Ureter (tissue), 1 donor: ENCODE measurements at places on chromosomes 7 and 10. TPM values are rescaled to one million over a fixed set of nuclear protein-coding genes. Genes with fewer than 3 reads are reported as not detected.

AKR1C3 gene
- total RNA-seq = 166 TPM

POT1 gene
- 30.9 TPM for total RNA-seq

TMEM26 gene
- total RNA-seq = 4.1 TPM

CCL26 gene
- 1.1 TPM for total RNA-seq

CHST15 gene
- 15.7 TPM for total RNA-seq

ENTPD1 gene
- total RNA-seq = 74.1 TPM

GTPBP10 gene
- total RNA-seq = 37.1 TPM

ZC3HAV1L gene
- 16.2 TPM for total RNA-seq

PNLIPRP3 gene
- total RNA-seq = not detected

DNA sequence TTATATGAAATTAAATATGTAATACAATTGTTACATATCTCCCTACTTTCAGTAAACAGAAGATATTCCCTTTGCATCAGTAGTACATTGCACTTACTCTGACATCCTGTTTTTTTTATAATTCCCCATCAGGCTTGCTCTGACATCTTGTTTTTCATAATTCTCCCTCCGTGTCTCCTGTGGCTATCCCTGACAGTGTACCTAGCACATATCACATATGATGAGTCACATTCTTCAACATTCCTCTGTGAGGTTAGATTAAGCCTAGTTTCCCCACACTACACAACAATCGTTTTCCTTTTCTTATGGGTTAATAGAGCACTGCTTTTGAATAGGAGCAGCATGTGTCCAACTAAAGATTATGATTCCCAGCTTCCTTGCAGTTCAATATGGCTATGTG is 250.6 kb upstream of the NPVF start:
- no peak for DNase-seq

GRCh38 chr10:70936111-70936510 is 47.7 kb upstream of the PCBD1 start:
- no peak for DNase-seq

DNA sequence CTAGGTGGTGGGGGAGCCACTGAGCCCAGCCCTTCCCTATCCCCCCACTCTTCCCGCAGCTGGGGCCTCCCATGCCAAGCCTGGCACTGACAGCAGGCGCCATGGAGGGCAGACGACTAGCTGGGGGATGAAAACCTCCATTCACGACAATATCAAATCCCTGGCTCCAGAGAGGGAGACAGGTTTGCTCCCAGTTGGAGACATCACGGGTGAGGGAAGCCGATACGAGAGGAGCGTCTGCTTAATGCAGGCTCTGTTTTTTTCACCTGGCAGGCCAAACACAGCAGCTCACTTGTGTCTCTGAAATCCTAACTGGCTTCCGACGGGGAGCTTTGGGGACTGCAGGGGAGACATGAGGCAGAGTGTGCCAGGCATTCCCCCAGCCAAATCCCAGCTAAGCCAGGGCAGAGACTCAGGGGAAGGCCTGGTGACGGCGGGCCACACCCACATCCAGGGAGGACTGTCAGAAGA is 307.4 kb upstream of the ZMIZ1 start:
- DNase-seq = no peak

DNA sequence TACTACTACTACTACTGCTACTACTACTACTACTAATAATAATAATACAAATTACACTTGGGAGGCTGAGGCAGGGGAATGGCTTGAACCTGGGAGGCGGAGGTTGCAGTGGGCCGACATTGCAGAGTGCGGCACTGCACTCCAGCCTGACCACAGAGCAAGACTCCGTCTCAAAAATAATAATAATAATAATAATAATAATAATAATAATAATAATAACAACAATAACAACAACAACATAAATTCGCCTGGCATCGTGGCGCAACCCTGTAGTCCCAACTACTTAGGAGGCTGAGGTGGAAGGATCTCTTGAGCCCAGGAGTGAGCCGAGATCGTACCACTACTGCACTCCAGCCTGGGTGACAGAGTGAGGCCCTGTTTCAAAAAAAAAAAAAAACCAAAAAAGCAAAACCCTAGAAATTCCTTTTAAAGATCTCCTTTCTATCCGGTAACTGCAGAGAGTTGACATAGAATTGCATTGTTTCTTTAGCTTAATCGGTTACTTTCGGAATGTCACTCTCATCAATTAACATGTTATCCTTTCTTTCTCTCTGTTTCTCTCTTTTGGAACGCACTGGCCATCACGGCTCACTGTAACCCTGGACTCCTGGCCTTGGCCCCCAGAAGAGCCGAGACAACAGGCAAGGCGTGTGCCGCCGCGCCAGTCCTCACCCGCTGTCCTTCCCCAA is 972 bp downstream of the PHYH start:
- no peak for DNase-seq

- DNase-seq = no peak
These were observed 146.0 kb upstream of the STEAP4 start for GRCh38 chr7:88452646-88453045.

GRCh38 chr7:38335492-38336147 is 62.2 kb upstream of the TARP start:
- peak; percentile 76 for DNase-seq

DNA sequence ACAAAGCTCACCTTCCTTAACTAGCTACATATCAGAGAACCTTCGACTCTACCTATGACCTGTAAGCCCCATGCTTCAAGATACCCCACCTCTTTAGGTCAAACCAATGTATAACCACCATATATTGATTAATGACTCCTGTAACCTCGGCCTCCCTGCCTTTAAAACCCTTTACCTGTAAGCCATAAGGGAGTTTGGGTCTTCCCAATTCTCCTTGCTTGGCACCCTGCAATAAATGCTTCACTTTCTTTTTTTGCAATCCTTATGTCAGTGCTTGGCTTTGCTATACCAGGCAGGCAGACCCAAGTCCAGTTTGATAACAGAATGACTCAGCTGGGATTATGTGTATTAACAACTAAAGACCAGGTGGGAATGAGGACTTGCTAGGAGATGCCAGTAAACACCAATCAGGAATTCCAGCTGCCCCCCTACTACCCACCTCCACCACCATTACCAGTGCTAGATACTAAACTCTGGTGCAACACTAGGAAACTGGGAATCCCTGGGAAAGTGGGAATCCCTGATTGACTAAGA is 22.0 kb upstream of the SLC35G1 start:
- no peak for DNase-seq

DNA sequence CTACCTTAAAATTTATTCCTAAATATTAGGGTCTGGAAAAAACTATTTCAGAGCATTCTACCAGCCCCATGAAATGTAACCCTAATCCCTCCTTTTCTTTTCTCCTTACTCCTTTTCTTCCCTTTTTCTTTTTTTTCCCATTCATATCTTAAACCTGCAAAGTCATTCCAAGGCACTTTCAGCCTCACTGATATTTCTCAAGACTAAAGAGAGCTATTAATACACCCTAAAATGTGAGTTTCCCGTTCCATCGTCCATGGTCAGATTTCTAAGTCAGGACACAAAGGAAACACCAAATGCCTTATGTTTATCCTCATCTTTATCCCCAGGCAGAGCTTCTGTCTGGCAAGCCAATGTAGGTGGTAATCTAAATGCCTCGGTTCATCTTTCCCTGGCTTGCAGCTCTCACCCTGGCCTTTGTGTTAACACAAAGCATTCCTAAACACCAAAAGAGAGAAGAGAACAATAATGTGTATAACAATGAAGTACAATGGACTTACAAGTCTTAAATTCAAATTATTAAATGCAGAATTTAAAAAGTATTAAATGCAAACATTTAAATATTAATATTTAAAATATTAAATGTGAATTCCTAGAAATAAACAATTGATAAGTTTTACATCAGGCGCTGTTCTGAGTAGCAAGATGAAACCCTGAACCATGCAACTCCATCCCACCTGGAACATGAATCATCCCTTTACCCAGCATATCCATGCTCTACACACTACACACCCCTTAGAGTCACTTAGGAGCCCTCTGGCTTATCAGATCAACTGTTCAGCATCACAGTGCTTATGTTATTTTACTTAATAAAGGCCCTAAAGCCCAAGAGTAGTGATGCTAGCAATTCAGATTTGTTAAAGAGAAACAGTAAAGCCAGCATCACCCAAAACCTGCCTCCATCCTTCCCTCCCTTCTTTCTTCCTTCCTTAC is 26.8 kb downstream of the MICU1 start:
- no peak for DNase-seq

- DNase-seq = no peak
These were observed 436.8 kb upstream of the FOXK1 start for GRCh38 chr7:4245135-4245865.

DNA sequence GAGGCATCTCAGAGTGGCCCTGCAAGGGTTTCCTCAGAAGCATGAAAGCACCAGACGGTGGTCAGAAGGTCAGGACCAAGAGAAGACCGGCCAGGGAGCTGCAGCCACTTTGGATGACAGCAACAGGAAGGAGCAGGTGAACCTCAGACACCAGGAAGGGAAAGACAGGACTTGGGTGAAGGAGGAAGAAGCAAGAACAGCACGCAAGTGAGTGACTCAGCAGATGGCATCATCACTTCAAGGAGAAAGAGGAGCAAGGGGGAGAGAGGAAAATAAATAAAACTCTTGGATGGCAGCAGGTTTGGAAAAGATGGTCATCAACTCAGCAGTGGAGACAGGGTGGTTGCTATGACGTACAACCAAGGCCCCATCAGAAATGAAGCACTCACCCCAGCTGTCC is 31.6 kb downstream of the NCAPG2 start:
- no peak for DNase-seq

DNA sequence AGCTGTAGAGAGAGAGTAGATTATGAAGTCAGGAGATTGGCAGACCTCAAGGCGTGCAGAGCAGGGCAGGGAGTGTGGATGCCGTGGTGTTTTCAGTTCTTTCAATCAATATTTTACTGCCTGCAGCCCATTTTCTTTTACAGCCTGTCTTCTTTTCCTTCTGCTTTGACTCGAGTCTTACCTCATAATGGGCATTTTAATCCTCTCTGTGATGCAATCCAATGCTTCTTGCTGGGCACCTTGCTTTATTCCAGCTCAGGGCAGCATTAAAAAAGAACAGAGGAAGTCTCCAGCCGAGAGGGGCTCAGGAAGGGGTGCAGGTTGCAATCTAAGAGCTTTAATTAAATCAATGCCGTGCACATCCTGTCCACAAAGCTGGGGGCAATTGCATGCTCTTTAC is 839.0 kb downstream of the LRMDA start:
- no peak for DNase-seq

GRCh38 chr10:11824825-11825224 is 1.7 kb downstream of the PROSER2 start:
- DNase-seq = no peak

DNA sequence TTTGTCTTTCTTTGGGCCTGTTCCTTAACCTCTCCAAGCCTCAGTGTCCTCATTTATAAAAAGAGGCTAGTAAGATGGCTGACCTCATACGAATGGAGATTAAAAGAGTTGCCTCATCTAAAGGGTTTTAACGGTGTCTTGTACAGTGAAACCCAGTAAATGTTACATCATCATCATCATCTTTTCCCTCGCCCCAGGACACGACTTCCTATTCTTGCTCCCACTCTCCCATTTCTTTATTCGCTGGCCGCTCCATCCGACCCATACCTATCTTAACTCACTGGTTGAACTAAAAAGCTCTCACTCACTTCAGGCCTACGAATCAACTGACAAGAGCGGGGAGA is 554 bp downstream of the FRA10AC1 start:
- DNase-seq = no peak

GRCh38 chr10:9869205-9869604 is 1148.5 kb upstream of the CELF2 start:
- DNase-seq = no peak

DNA sequence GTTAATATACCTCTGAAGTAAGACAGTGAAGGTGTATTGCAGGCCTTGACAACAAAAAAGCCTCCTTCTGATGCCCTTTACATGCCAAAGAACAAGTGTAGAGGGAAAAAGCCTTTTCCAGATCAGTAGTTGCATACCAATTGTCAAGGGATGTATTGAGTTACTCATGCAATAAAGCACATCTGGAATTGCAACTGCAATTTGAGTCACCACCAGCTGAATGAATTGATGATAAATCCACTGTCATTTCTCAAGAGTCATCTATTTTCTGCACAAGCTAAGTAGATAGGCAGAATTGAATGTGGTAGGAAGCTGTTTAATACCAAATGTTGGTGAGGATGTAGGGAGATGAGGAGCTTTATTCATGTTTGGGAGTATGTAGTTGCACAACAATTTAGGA is 325.9 kb upstream of the SMIM30 start:
- DNase-seq = no peak

DNA sequence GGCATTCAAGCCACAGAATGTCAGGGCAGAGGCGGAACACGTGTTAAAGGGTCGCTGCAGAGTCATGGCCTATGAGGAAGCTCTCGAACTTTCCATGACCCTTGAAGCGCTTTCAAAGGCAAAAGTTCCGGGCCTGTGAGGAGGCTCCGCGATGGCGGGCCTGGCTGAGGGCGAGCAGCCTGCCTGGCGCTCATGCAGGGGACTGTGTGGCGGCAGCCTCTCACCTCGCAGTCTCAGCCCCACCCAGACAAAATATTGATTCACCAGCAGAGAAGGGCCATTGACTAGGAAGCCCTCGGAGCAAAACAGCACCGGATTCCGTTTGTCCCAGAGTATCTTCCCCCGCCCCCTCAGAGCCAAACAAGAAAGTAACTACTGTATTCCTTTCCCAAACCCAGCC is 12.8 kb upstream of the CNNM1 start:
- DNase-seq = no peak

DNA sequence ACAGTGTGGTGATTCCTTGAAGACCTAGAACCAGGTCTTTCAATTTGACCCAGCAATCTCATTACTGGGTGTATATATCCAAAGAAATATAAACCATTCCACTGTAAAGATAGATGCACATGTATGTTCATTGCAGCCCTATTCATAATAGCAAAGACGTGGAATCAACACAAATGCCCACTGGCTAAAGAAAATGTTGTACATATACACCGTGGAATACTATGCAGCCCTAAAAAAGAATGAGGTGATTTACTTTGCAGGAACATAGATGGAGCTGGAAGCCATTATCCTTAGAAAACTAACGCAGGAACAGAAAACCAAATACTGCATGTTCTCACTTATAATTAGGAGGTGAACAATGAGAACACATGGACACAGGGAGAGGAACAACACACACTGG is 278.0 kb upstream of the KCND2 start:
- no peak for DNase-seq
